ENCODE measurements at places on chromosomes 3 and 15.
A peak's percentile ranks its signal among the peaks of the same experiment; 100 is the strongest.

GRCh38 chr15:38876621-38877020, 312.0 kb upstream of the RASGRP1 start:
- DNase-seq, result no peak

- no peak for DNase-seq
Measured at GRCh38 chr15:78083687-78084448, 6.4 kb upstream of the TBC1D2B start.

- no peak for DNase-seq
Measured at GRCh38 chr3:81699536-81700320, 61.7 kb downstream of the GBE1 start.

DNA sequence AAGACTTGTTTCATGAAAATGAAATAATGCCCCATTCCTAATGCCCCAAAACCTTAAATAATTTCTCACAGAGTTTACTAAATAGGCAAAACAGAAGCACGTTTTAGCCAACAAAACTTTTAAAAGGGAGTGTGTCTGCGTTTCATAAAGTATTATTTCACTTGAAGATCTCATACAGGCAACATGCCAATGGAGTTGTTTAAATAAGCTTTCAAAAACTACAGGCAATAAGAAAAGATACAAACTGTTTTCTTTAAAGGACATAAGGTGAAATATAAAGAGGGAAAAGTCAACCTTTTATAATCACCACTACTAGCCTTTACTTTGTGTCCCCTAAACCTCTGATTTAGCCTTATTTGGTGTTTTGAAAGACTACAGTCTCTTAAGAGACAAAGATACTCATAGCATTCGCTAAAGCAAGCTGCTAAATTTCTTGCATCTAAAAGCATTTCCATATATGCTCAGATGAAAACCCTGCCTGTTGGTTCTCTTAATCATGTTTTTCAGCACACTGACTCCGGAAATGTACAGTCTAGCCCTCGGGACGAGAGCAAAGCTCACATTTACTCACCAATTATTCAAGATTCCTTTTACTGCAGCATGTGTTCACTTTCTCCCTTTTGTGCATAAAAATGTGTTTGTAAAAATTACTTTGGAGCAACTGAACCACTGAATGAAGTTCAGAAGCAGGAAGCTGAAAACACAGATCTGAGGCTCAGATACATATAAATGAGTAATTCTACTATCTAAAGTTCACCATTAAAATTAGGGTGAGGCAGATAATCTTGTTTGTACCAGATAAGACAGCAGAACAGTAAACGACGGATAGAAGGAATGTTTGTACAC, 119.0 kb downstream of the GOLIM4 start:
- DNase-seq, result no peak

DNA sequence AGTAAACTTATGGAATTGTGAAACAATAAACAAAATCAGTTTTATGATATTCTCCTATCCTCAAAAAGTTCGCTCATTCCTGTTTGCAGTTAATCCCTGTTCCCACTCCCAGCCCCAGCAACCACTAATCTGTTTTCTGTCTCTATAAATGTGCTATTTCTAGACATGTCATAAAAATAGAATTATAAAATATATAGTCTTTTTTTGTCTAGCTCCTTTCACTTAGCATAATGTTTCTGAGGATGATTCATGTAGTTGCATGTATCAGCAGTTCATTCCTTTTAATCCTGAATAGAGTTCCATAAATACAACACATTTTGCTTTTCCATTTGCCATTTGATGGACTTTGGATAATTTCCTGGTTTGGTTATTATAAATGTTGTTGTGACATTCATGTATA, 140.0 kb downstream of the KCNAB1 start:
- no peak for DNase-seq

DNA sequence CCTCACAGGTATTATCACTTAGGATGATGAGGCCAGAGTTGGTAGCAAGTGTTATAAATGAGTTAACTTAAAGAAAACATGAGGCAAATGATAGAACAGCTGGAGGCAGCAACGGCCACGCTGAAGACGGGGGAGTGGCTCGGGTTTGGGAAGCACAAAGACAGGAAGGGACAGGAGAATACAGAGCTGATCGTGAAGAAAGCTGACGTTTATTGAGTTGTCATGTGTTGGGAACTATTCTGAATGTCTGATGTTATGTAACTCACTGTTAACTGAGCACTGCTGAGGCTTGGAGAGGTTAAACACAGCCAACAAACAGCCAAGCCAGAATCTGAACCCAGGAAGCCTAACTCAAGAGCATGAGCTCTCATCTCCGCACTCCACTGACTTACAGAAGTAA, 42.3 kb downstream of the FGD5 start:
- no peak for DNase-seq

- no peak for DNase-seq
Measured at GRCh38 chr15:40790718-40791117, 16.2 kb upstream of the ZFYVE19 start.

DNA sequence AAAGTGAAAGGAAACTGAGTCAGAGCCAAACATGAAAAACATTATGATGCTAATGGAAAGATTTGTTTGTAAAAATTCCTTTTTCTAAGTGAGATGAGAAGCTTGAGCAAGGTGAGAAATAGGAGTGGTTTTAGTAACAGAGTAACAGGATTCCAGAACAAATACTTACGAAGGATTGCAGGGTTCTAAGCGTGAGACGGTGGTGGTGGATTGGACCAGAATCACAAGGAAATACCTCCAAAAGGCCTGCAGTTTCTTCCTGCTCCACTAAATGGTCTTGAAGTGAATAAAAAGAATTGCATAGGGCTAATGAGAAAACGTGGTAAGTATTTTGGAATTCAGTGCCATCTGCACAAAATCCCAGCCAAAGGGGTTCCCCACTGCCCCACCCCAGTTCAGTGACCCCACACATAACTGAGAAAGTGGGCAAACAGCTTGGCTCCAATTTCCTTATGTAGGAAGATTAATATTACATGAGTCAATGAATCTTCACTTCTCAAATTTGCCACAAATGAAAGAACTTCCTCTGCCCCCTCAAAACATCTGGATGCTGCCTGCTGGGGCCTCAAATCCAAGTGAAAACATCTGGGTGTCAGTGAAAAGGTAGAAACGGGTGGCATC, 283.8 kb upstream of the NR2F2 start:
- DNase-seq, result no peak

DNA sequence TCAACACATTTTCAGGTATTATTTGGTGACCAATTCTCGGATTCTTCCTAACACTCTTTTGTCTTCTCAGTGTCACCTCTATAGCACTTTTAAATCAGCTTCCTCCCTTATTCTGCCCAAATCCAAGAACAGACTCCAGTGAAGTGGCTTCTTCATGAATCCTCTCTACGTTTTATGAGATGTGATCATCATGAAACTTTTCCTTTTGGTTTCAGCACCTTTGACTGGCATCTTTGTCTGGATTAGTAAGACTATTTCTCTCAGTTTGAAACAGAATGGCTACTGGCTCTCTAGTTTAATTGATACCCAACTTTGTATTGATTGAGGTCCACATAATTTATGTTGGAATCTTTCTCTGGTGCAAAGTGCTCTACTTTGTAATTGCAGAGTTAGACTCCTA, 45.6 kb downstream of the CMC1 start:
- DNase-seq, result no peak

GRCh38 chr3:187783098-187783497, 37.8 kb upstream of the BCL6 start:
- DNase-seq, result no peak

DNA sequence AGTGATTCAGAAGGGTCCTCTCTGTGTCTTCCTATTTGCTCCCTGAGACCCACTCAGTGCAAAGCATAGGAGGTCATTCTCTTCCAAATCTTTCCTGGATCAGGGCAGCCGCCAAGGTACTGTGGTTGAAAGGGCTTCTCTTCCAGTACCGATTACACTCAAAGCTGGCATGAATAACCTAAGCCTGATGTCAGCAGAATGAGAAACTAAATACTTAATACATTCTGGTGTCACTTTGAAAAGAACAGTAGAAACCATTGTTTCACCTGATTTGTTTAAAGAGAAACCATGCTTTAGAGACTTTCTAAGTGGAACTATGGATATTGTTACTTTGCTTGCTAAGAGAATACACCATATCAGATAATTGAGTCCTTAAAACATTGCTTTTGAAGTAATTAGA, 50.2 kb downstream of the PDHB start:
- DNase-seq, result no peak

DNA sequence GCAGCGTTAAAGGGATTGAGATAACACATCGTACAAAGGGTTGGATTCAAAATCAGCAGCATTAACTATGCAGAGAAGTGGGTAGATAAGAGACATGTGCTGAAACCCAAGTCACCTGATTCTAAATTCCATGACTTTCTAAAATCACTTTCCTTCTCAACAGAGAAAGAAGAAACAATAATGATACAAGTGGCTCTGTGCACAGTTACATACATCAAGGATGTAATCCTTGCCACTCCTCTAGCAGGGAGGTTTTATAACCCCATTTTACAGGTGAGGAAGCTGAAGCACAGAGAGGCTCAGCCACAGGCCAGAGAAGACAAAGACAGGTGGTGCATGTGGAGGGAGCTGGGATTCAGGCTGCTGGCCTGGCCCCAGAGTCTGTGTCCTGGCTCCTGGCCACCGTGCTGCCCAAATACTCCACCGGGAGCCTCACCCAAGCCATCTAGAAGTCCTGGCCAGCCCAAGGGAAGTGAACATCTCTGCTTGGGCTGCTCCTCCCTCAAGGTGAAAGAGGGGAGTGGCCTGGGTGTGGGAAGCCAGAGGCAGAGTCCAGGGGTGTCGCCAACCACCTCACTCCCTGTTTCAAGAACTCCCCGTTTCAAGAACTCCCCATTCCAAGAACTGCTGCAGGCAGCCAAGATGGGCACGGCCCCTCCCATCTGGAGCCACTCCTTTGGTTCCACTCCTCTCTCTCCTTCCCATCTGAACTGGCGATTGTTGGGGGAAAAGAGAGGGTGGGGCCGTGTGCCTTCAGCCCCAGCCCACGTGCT, 147.1 kb downstream of the NUP210 start:
- DNase-seq, result no peak

DNA sequence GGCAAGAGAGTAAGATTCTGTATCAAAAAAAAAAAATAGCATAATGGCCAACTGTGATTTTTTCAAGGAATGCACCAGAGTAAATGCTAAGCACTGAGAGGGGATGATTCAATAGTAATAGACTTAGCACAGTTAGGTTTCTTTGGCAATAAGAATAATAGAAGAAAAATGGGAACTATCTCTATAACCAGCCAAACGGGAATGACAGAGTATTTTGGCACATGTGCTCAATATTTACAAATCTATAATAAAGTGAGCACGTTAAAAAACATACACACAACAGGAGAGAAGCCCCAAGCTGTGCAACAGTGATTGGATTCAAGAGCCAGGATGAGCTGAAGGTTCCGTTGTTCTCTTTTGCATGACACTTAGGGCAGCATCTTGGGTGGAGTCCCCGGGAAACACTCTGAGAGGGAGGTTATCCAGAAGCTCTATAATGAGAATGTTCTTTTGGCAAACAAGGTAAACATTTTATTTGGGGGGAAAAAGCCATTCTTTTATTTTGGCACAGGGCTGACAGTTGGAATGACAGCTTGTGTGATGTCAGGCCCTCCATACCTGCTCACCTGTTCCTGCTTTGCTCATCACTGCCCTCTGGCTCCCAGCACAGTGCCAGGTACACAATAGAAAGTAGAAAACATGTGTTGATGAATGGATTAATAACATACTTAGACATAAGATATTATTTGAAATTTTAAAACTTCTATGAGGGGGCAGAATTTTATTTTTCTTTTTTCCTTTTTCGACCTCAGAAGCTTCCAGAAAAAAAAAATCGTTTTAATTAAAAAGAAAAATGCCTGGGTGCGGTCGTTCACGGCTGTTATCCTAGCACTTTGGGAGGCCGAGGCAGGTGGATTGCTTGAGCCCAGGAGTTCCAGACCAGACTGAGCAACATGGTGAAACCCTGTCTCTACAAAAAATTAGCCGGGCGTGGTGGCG, 44.0 kb upstream of the MUC4 start:
- no peak for DNase-seq

DNA sequence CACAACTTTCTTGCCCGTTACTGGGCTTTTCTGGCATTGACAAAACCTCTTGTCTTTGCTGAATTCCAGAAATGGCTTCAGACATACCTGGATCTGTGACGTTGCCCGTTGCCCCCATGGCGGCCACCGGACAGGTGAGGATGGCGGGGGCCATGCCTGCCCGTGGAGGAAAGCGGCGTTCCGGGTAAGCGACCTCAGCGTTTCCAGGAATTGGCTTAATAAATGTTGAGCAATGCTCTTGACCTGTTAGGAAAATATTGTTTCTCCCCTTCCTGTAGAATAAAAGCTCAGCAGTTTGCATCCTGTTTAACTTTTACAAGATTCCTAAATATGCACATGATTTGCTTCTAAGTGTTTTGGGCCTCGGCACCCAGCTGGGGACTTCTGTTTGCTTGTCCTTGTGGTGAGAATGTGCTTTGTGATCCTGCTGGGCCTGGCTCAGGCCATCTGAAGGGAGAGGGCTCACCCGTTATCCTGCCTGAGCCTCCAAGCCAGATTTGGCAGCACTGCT, 46.7 kb downstream of the ARNT2 start:
- no peak for DNase-seq

DNA sequence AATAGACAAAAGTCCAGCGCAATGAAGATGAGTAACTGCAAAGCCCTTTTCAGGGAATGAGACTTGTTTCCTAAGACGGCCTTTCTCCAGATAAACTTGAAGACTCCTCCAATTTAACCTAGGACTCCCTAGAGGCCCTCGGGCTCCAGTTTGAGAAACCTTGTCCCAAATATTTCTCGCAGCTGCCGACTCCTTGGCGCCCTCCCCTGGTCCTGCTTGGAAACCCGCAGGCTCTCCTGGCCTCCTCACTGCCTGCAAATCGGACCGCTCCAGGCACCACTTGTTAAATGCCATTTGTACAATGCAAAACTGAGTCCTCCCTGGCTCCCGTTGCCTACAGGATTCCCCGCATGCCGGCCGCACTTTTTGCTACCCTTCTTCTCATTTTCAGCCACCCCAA, 36.8 kb downstream of the MUC4 start:
- DNase-seq, result no peak

GRCh38 chr3:171487382-171487781, 27.2 kb upstream of the TNIK start:
- DNase-seq, result no peak

GRCh38 chr3:110099711-110100110, 762.4 kb upstream of the DPPA4 start:
- DNase-seq, result no peak

- no peak for DNase-seq
Measured at GRCh38 chr3:63927422-63928280, 15.5 kb upstream of the SCAANT1 start.

- peak; percentile 51 for DNase-seq
Measured at GRCh38 chr3:52056521-52056967, at the start of gene DUSP7. Gene DUSP7, minus strand, starts transcription at chr3:52056571. Its CDS starts 205 bp downstream, at chr3:52056366.

- DNase-seq, result no peak
Measured at GRCh38 chr3:126858887-126859286, 124.0 kb upstream of the PLXNA1 start.

GRCh38 chr15:63752075-63752684, 81.6 kb downstream of the HERC1 start:
- DNase-seq, result peak; percentile 16

GRCh38 chr3:77055841-77056341, 16.0 kb downstream of the ROBO2 start:
- DNase-seq, result no peak

Measured in stimulated activated naive B cell treated with anti-CD40 and anti-IgM and Interleukin-4, amounts not matched to agents 10 μg/mL and 1 μg/mL and 100 μg/mL, for 72 hours (primary cell).